ENCODE measurements at places on chromosomes 7 and 10.
A peak's percentile ranks its signal among the peaks of the same experiment; 100 is the strongest.

GRCh38 chr7:149398195-149398820, 62.6 kb downstream of the ZNF777 start:
- DNase-seq: peak; percentile 62

GRCh38 chr10:126430512-126430911, 42.2 kb upstream of the ADAM12 start:
- no peak for DNase-seq

- peak; percentile 46 for DNase-seq
Observed at GRCh38 chr10:120209124-120209762, 247.8 kb upstream of the PLPP4 start.

GRCh38 chr7:18590744-18591340, 95.3 kb downstream of the HDAC9 start:
- peak; percentile 9 for DNase-seq

DNA sequence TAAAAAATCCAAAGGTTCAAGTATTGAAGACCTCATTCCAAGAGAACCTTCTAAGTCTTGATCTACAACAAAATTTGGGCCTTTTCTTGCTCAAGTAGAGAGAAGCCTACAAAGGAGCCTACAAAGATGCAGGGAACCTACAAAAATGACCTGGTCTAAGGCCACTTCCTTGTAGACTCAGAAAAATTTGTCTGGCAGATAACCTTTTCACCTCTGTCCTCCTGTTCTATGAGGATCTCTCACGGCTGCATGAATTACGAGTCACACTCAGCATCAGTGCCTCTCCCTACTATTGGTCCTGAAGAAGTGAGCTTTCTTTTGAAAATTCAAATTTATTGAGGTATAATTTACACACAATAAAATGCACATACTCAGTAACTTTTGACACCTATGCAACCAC, 29.3 kb downstream of the CCNJ start:
- no peak for DNase-seq

DNA sequence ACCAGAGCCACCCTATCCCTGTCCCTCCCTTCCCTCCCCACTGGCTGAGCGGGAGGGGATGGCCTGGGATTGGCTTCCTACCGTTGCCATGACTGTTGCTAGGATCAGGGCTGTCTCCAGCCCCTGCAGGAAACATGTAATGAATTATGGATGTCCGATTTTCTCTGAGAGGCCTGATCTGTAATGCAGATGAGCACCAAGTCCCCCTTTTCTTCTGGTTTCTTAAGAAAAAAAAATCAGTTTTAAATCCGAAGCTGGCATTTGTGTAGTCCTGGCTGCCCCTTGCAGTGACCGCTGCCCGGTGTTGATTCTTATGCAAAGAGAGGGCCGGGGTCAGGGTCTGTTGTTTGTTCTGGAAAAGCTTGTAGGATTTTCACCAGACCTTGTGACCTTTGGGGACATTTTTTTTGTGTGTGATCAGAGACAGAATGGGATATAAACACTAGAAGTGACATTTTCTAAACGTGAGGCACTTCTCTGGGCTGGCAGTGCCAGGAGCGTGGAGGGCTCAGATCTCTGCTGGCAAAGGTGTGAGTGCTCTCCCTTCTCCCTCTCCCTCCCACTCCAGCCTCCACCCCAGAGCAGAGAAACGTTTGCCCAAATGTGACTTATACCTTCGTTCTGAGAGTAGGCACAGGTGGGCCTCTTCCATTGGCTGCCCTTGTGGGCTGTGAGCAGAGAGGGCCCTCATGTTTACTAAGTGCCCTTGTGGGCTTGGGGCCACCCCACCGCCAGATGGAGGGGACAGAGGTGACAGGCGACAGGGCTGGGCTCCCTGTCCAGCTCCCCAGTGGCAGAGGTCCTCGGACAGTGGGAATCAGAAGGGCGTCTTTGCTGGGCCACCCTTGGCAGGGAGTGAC, 127.5 kb downstream of the DNAJB6 start:
- no peak for DNase-seq

DNA sequence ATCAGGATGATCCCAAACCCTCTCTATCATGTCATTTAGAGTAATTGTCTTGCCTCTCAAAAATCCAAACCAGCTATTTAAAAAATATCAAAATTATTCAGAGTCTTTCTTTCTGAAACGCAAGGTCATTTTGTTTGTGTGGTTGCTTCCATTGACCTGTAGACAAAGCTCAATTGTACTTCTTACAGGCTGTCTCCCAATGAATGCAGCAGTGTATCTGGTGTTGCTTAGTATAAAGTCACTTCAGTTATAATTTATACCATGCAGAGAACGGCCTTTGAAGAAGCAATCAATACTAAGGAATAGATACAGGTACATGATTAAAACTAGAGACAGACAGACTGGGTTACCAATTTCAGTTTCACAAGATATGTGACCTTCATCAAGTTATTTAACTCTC, 80.9 kb downstream of the DOCK4 start:
- peak; percentile 95 for DNase-seq

DNA sequence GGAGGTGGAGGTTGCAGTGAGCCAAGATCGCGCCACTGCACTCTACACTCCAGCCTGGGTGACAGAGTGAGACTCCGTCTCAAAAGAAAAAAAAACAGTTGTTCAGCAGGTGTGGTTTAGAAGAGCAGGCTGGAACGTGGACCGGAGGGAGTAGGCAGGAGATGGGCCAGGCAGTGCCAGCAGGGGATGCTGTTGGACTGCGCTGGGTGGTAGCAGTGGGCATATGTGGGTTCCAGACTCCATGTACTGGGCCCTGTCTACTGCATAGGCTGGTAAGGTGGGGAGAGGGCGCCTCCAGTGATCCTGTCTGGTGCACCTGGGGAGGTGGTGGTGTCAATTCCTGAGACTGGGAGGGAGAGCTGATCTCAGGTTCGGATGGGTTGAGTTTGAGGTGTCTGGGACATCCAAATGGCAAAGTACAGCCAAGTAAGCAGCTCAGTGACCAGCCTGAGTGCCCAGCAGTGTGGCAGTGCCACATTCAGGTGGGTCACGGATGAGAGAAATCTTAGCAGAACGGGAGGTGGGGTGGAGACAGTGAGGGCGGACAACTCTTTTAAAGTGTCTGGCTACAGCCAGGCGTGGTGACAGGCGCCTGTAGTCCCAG, 25.9 kb downstream of the SFXN4 start:
- DNase-seq: no peak

DNA sequence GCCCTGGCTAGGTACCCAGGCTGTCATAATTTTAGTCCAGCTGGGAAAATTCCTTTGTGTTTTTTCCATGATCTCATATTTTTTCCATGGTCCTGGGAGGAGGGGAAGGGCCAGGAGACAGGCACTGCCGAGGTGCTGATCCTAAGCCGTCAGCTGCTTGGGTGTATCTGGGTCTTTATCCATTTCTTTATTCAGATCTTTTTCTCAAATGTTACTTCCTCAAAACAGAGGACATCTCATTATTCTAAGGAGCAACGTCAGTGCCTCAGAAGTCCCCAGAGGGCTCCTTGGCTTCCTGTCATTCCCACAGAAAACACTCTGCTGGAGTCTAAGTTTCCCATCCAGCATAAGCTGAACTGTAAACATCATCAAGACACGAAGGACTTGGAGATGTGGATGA, 2.8 kb upstream of the OR6V1 start:
- DNase-seq: no peak

GRCh38 chr7:135900065-135900546, 77.1 kb downstream of the MTPN start:
- no peak for DNase-seq

Data from NCI-H2227 treated with DMSO at 0.1 percent for 48 hours (cell line).